ENCODE measurements at places on chromosomes 2 and 18.

GRCh38 chr2:191049728-191050639 is 36.0 kb upstream of the STAT1 start:
- DNase-seq, result no peak

- no peak for DNase-seq
These were observed 34.2 kb downstream of the ABCA12 start for GRCh38 chr2:215104226-215104625.

- DNase-seq, result no peak
These were observed 243.6 kb upstream of the MEIS1 start for GRCh38 chr2:66191311-66191710.

DNA sequence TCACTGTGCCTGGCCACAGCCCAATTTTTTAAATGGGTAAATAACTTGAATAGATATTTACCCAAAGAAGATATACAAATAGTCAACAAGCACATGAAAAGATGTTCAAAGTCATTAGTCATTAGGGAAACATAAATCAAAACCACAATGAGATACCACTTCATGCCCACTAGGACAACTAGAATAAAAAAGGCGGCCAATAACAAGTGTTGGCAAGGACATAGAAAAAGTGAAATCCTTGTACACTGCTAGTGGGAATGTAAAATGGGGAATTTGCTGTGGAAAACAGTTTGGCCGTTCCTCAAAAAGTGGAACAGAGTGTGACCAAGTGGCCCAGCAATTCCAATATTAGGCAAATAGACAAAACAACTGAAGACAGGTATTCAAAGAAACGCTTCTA is 270.1 kb downstream of the TFCP2L1 start:
- no peak for DNase-seq

DNA sequence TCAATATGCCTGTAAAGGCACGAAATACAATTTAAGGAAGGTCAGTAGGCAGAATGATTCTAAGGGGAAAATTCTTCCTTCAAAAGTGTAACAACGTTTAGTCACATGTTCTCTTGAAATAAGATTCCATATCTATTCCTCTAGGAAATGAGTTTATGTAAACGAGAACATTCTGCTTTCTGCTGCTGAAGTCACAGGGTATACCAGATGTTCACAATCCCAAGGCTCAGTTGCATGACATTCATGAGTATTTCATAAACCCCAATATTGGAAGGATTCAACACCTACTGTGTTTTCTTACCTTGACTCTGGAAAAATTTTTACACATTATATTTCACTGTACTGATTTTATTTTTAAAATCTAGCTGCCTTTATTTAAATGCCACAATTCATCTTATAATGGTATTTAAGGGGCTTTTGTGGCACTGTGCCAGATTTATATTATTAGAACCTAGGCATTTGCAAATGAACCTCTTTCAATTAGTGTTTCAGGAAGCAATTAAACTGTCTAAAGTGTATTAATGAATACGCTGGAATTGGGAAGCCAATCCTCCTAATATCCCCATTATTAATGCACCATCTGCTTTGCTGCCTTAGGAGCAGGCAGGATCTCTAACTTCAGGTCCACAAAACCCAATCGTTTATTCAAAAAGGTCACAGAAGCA is 542.6 kb upstream of the KLHL29 start:
- no peak for DNase-seq

DNA sequence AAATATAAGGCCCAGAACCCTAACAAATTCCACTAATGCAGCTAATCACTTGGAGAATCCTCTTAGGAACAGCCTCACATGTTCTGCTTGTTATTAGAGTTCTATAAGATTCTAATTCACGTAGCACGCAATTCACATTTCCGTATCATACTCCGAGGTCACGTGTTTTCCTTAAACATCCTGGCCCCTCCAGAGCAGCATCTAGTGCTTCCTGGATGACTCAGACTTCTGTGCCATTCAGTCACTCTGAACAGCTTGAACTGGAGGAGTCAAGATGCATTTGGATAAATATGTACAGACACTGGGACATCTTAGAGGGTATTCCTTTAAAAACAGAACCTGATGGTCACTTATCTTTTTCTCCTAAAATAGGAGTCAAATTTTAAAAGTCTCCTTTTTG is 156.5 kb downstream of the MYO5B start:
- no peak for DNase-seq

Data from AG08396 (cell line).